ENCODE measurements at places on chromosomes 2 and 18. TPM values are rescaled to one million over a fixed set of nuclear protein-coding genes. Genes with fewer than 3 reads are reported as not detected.

Gene SMAD2
- 97.2 TPM for total RNA-seq

Gene TEKT4
- total RNA-seq: not detected

Gene DES
- not detected for total RNA-seq

Gene ALPG
- total RNA-seq: not detected

Gene PSD4
- total RNA-seq: 503 TPM

Gene PLB1
- total RNA-seq: 0.90 TPM

Gene HOXD12
- not detected for total RNA-seq

Gene PSMA8
- not detected for total RNA-seq

Gene RNF149
- total RNA-seq: 108 TPM

Gene UGT1A4
- not detected for total RNA-seq

Gene LOXHD1
- total RNA-seq: not detected

Gene UGT1A8
- 0.42 TPM for total RNA-seq

Gene TANC1
- total RNA-seq: 1.4 TPM

Gene C2orf15
- 1.9 TPM for total RNA-seq

- ATAC-seq: no peak
These were observed 63.7 kb downstream of the CYP26B1 start for GRCh38 chr2:72083751-72084583.

DNA sequence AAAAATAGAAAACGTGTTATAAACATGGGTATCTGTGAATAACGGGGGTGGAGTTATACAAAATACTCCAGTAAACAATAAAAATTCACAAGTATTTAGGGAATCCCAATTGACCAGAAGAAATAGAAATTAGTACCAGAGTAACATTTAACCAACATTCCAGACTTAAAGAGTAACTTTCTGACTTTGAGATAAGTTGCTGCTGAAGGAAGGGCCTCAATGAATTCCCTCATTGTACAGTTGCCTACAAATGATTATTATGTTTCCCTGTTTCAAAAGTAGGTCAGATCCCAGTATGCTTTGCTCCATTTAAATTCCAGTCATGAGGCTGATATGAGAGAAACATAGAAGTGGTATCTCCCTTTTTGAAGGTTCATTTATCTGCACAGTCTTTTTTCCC is 88.3 kb upstream of the KCNH7 start:
- no peak for ATAC-seq

DNA sequence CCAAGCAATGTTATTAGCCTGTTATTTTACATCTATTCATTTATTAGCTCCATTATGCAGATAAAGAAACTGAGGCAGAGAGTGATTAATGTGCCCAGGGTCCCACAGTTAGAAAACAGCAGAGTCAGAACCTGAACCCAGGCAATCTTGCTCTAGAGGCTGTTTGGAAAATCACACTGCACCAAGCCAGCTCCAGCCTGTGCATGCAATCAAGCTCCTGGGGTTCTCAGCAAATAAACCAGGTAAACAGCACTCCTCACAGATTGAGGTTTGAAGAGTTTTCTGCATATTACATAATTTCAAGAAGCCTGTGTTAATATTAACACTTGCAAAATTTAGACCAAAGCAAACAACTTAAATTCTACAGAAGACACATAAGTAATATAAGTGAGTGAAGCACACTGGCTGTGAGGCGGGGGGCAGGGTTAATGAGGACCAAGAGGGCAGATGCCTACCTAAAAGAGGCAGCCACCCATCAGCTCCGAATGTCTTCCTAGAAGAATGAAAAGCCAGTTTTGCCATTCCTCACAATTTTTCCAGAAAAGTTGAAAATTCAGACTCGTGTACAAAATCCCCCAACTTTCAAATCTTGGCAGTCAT is 35.4 kb downstream of the CACNB4 start:
- ATAC-seq: no peak

DNA sequence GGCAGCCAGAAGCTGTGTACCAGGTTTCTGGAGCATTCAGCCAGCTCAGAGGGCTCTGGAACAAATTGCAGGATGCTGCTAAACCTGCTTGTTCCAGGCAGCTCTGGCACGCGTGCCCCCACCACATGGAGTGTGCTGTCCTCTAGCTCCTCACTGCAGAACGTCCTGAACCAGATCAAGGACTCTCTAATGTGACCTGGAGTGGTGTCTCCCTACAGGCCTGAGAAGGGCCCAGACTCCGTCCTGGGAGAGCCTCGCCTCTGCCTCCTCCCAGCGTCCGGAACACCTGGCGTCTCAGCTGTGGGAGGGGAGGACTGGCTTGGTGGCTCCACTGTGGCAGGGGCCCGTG is 115.6 kb upstream of the GPC1 start:
- no peak for ATAC-seq

- no peak for ATAC-seq
These were observed 784 bp downstream of the WDR33 start for GRCh38 chr2:127810156-127810618.

DNA sequence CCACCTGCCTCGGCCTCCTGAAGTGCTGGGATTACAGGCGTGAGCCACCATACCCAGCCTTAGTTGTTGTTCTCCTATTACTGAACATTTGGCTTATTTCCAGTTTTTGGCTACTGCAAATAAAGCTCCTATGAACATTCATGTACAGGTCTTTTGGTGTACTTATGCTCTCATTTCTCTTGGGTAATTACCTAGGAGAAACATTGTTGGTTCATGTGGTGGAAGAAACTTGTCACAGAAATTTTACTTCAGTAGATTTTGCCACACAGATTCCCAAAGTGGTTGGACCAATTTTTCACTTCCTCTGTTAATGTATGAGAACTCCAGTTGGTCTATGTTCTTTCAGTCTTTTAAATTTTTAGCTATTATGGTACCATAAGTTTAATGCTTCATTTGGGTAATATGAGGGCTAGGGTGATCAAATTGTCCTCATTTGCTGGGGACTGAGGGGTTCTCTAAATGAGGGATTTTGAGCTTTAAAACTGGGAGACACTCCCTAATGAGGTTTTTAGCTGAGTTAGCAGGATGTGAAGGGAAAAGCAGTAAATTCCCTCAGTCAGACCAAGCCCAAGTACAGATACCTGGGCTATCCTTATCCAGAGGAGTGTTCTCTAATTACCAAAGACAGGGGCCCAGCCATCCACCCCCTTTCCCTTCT is 33.9 kb downstream of the MTA3 start:
- no peak for ATAC-seq

DNA sequence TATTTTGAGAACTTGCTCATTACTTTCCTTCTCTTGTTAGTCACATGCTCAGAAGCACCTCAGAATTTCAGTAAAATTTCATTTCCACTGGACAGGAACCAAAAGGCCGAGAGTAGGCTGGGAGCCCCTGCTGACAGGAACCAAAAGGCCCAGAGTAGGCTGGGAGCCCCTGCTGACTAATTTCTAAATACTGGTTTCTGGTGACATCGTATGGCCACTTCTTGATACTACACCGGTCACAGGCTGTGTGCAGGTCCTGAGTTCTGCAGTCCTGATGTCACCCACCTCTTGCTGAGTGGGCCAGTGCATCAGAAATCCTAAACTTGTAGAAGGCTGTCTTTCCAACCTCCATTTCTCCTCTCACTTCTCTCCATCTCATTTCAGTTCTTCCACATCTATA is 17.7 kb upstream of the EN1 start:
- peak; percentile 63 for ATAC-seq

DNA sequence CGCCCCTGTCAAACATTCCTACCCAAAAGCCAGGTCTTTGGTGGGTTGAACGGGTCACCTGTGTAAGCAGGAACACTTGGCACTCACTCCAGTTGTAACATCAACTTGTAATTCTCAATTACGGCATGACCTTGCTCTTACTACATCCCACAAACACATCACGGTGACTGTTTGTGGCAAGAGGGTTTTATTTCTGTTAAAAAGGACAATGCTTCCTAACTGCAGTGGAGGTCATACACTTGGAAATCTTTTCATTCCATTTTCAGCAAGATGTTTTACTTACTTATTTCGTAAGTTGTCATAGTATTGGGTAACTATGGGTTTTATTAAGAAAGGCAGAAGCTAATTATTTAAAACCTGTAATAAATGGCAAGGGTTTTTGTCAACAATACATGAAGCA is 126.1 kb downstream of the ZNF516 start:
- no peak for ATAC-seq

DNA sequence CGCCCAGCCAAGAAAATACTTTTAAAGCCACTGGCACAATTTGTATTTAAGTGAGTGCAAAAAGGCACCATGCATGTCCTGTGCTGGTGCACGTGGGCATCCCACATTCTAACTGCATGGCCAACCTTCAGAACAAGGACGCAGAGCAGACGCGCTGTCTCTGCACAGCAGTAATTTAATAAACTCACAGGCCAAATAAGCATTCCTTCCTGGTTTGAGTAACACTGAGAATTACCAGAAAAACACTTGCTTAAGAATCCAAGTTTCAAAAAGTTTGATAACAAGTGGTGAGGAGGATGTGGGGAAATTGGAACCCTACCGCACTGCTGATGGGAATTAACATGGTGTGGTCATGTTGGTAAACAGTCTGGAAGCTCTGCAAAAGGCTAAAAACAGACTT is 38.7 kb downstream of the RPL31 start:
- no peak for ATAC-seq

GRCh38 chr2:234565201-234565600 is 68.3 kb upstream of the ARL4C start:
- no peak for ATAC-seq

- no peak for ATAC-seq
These were observed 970.5 kb upstream of the SLC39A10 start for GRCh38 chr2:194686569-194686968.

DNA sequence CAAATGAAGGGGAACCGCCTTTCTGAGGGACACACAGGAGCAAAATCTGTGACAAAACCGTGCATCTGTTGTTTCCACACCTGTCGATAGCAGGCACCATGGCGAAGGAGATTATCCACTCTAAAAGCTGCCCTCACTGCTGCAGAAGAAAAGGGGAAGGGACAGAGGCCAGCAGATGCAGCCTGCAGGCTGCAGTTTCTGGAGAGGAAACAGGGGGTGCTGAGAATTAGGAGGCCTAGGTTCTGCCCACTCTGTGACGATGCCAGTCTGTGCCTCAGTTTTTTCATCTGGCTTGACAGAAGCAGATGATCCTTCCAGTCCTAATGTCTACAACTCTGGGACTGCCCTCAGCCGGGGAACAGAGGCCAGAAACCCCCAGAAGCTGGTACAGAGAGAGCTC is 17.7 kb downstream of the PAX8 start:
- no peak for ATAC-seq

DNA sequence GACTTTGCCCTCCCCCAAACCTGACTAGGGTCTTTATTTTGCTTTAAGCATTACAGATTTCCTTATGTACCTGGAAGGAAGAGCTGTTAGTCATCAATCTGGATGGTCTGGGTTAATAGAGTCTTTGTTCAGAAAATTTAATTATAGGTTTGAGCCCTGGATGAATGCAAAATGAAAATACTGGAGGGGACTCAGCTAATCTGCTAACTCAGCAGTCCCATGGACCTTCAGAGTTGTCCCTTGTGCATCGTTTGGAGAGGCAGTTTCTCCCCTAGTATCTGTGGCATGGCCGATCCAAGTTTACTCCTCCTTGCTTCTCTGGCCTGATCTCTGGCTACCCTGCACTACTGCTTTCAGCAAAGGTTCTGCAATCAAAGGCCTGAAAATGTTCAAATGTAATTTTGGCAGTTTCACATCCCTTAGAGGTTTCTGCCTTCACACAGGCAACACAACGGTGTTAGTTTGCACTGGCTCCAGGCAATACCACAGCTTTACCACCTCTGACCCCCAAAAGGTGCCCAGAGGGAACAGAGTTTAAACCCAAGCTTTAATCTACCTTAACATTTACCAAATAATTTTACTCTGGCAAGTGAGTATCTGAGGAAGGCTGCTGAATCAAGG is 134.3 kb downstream of the THADA start:
- no peak for ATAC-seq

DNA sequence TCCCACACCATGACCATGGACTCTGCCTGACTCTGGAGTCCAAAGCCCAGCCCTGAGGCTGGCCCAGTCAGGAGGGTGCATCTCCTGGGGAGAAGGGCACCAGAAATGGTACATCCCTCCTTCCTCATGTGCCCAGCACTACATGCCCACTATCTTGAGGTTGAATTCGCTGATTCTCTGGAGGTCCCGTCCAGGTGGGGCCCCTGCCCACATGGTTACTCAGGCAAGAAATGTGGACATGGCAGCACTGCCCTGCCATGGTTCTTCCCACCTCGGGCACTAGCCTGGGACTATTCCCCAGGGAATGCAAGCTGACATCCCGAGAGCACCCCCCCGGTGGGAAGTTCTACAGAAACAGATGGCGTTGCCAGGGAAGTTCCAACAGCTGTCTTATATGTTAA is 15.3 kb upstream of the HES6 start:
- ATAC-seq: no peak

DNA sequence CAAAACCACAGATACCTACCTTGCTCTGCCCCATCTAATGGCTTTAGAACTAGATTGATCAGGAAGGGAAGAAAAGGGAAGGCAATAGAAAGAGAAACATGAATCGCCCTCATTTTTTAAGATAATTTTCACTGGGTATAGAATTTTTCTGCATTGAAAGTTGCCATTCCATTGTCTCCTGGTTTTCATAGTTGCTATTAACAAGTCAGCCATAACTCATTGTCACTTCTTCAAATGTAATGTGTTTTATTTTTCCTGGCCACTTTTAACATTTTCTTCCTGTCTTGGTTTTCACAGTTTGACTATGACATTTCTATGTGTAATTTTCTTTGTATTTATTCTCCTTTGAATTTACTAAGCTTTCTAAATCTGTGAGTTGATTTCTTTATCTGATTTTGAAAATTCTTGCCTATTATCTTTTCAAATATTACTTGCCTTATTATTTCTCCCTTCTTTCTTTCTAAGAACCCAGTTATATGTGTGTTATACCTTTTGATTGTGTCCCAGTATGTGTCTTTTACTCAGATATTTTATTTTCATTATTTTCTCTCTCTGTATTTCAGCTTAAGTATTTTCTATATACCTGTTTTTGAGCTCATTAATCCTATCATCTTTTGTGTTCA is 85.5 kb upstream of the GLI2 start:
- no peak for ATAC-seq

- no peak for ATAC-seq
These were observed 53.6 kb upstream of the HAAO start for GRCh38 chr2:42846026-42846425.

DNA sequence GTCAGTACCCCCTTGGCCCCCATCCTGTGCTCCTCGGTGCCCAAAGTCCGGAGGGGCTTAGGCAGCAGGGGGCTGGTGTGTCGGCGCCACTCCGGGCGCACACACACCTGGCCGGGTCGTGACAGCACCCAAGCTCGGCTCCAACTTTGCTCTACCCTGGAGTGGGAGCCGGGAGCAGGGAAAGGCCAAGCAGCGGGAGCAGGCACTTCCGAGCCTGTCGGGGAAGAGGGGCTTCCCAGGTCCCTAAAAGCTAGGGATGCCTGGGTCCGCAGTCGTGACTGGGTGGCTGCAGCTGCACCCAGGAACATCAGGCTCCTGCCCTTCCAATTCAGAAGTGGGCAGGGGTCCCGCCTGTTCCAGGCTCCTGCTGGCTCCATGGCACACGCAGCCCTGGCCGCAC is 48.4 kb downstream of the PAPOLG start:
- no peak for ATAC-seq

GRCh38 chr2:32372519-32373182 is 15.8 kb downstream of the BIRC6 start:
- ATAC-seq: no peak
